ENCODE measurements at places on chromosomes 5 and 9.
A peak's percentile ranks its signal among the peaks of the same experiment; 100 is the strongest.

- no peak for DNase-seq
These were observed 49.2 kb upstream of the FBXL17 start for GRCh38 chr5:108430931-108431608.

GRCh38 chr5:67904366-67904765 lies 311.2 kb upstream of the PIK3R1 start:
- no peak for DNase-seq

GRCh38 chr5:45225571-45226031 lies 416.9 kb downstream of the MRPS30 start:
- no peak for DNase-seq

- DNase-seq: no peak
These were observed 11.7 kb downstream of the DOCK2 start for GRCh38 chr5:169648725-169649310.

- DNase-seq: no peak
These were observed 71.6 kb upstream of the FRRS1L start for GRCh38 chr9:109238655-109239054.

DNA sequence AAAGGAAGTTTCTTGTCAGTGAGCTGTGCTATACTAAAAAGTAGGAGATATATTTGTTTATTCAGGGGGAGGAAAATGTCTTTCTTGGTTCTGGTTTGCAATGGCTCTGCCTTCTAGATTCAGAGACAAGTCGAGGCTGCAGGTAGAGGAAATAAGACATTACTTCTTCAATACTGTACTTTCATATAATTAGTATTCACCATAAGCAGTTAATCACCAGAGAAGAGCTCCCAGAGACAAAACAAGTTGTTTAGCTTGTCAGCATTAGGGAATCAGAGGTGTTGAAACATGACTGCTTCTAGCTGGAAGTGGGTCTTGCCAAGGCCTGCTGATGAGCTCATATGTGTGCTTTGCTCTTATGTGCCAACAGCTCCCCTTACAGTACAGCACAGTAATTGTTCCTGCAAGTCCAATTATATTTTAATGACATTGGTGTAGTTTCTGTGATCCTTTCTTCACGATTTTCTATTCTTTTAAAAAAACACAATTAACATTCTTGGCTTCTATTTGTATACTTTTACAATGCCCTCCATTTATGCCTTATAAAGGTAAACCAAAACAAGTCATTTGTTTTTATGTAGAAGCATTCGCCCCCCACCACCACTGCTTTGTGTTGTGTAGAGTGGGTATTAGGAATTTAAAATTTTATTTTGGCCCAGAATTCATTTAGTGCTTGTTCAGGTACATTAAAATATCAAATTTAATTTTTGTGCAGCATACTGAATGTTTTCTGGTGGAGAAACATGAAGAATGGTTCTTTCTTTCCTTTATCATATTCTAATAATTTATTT lies 112.2 kb downstream of the RPS23 start:
- peak; percentile 68 for DNase-seq

DNA sequence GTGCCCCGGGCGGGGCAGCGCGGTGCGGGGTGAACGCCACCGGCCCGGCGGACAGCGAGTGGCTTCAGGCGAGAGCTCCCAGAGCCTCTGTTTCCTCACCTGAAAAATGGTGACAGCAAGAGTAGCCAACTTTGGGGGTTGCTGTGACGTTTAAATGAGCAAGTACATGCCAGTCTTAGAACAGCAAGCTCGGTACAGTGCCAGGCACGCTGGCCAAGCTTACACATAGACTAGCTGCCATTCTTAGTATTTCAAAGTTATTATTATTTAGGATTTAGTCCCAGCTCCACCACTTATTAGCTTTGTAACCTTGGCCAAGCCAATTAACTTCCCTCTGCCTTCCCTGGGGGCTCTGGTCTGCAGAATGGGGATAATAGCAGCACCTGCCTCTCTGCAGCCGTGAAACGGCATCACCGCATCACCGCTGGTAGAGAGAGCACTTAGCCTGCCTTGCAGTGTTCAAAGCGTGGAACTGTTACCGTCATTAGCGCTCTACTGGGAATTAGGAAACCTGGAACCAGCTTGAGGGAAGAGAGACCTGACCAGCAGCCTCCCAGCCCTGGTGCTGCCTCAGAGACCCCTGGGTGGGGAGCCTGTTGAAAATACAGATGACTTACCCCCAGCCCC lies at the start of gene C9orf50:
Gene C9orf50, minus strand, starts transcription at position 433 of the 627 bp plus-strand sequence. CDS start 527 bp downstream, outside the sequence.
- no peak for DNase-seq

GRCh38 chr5:179267671-179268083 lies 77.6 kb downstream of the ADAMTS2 start:
- DNase-seq: no peak

GRCh38 chr5:133610489-133611356 lies 1.6 kb downstream of the FSTL4 start:
- DNase-seq: no peak

GRCh38 chr5:14316471-14316870 lies 173.3 kb downstream of the TRIO start:
- no peak for DNase-seq

DNA sequence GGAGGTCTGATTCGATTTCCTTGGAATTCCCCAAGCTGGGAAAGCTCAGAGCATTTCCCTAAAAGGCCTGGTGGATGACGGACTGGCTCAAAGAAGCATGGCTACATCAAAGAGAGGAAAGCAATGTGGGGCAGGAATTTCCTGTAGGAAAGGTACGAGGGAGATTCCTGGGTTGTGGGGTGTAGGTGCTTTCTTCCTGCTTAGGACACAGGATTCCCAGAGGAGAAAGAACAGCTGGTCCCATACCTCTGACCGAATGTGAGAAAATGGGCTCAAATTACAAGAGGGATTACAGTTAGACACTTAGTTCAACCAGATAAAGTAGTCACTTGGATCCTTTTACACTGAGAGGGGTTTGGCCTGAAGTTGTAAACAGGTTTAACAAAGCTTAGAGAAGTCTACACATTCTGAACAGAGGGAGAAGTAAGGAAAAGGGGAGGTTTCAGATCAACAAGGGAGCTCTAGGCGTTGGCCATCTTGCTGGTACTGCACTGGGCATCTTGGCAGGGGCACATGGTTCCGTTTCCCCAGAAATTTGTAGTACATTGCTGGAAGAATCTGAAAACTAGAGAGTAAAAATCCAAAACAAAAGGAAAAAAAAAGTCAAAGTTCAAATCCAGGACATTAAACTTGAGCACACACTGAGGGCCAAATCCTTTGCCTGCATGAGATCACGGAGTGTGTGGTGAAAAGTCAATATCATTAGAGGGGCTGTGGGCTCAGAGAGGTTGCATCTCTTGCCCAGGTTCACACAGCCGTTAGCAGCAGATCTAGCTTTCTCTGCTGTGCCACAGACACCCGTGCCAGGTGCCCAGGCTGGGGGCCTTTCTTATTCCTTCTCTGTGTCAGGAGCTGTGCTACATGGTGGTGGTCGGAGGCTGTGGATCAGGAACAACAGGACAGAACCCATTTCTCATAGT lies 171.3 kb downstream of the RGS3 start:
- DNase-seq: no peak

DNA sequence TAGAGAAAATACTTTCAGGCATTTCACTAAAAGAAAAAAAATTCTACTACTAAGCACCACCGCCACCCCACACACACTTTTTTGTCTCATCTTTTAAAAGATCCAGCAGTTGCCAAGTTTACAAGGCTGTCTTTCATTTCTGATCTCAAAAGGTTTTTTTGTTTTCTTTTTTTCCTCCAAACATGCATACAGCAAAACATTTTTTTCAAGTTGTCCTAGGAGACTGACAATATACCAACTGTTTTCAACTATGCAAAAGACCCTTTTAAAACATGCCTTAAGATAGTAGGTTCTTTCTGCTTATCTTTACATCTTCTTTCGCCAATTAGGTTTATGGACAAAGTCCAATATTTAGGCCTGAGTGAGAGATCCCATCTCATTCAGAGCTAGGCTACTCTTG lies 65.2 kb downstream of the HMHB1 start:
- no peak for DNase-seq

DNA sequence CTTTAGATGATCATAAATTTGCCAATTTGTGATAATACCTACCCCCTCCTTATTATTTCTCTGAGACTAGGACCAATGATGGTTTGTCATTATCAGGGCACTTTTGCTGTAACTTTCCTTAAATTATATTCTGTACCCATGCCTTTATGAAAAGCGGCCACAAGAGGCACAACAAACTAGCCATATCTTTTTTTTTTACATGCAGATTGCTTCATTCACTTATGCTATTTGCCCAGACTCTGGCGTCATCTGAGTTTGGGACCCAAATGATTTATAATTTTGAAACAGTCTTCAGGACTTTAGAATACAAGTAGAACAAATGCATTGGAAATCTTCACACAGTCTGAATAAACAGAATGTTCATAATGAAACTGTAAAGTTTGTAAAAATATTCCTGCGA lies 408.1 kb downstream of the MAT2B start:
- no peak for DNase-seq

- no peak for DNase-seq
These were observed 447.0 kb upstream of the EDIL3 start for GRCh38 chr5:84831701-84832100.

DNA sequence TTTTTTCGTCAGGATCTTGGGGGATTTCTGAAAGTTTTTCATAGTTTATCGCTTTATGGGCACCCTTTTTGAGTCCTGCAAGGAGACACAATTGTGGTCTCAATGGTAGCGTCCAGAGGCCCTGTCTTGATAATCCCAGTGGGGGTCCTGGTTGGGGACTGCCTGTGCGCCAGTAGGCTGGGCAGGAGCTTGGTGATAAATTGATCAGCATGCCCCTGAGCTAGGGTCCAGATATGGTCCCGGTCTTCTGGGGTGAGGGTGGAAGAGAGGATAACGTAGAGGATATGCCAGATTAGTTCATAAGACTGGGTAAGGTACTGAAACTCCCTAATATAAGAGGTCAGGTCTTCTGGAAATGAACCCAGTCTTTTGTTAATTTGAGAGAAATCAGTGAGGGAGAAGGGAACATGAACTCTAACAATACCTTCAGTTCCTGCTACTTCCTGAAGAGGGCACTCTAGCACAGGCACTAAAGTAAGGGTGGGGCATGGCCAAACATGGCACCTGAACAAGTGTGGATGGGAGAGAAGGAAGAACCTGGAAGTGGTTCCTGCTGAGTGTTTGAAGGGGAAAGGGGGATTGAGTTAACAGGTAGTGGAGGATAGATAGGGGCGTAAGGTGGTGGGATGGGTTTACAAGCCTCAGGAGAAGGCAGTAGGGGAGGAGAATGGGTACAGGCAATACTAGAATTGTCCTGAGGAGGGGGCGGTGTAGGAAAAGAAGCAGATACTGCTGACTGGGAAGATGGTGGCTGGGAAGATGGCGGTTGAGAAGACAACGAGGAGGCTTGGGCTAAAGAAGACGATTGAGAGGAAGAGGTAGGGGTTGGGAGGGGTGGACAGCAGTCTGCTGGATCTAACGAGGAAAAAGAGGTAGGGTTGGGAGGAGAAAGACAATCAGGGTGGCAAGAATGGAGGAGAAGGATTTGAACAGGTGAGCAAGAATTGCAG lies 33.8 kb upstream of the ANXA2R start:
- DNase-seq: no peak

DNA sequence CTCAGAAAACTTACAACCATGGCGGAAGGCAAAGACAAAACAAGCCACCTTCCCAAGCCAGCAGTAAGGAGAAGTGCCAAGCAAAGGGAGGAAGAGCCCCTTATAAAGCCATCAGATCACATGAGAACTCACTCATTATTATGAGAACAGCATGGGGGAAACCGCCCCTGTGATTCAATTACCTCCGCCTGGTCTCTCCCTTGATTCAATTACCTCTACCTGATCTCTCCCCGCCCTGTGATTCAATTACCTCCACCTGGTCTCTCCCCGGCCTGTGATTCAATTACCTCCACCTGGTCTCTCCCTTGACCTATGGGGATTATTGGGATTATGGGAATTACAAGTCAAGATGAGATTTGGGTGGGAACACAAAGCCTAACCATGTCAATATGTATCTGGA lies 467.3 kb upstream of the FTMT start:
- no peak for DNase-seq

GRCh38 chr5:152546493-152546892 lies 141.4 kb upstream of the NMUR2 start:
- no peak for DNase-seq

DNA sequence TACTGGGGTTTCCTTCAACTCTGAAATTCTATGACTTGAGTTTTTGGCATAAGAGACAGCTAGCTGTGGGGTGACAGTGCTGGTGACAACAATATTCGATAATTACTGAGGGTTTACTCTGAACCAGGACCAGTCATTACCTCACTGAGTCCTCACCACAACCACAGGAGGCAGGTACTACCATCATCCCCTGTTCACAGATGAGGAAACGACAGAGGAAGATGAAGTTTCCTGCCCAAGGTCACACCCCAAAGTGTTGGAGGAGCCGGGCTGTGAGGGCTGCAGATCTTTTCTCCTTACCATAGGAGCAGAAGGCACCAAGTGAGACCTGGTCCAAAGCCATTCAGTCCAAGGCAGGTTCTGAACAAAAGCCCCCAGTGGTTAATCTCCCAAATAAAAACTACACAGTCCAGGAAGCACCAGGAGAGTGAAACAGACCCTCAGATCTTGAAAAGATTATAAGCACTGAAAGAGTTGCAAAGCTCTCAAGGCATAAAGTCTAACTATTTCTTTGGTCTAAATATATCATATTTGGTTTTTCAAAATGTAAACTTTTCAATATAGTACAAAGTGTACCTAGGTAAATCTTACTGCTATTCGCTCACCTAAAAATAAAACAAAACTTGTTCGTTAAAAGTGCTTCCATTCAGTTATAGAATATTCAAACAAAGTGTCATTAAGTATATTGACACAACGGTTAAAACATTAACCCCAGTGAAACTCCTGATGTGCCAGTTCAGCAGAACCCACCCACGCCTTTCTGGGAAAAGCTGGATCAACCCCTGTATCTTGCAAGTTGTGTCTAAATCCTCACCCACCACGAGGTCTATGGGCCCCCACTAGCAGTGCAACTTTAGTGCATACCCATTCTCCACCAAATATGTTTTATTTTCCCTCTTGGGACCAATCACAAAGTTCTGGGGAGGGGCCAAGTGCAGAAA lies 82.6 kb upstream of the EQTN start:
- DNase-seq: no peak

GRCh38 chr5:74179179-74179578 lies 461.3 kb downstream of the ENC1 start:
- no peak for DNase-seq

- no peak for DNase-seq
These were observed 35.1 kb downstream of the PJA2 start for GRCh38 chr5:109374625-109375024.

GRCh38 chr5:127440831-127441230 lies 76.6 kb upstream of the PRRC1 start:
- no peak for DNase-seq
